ENCODE measurements at places on chromosomes 5 and 9. TPM values are rescaled to one million over a fixed set of nuclear protein-coding genes. Genes with fewer than 3 reads are reported as not detected.

The C1QTNF2 gene
- 1.6 TPM for total RNA-seq

The EGR1 gene
- total RNA-seq, result 6.8 TPM

The NRG2 gene
- 2.1 TPM for total RNA-seq

The KLF4 gene
- total RNA-seq, result 32.4 TPM

The SVEP1 gene
- total RNA-seq, result 6.8 TPM

All from Right ventricle myocardium superior (tissue), 1 donor.